Body of pancreas (tissue), 4 donors: ENCODE measurements at places on chromosomes 12 and 14. TPM values are rescaled to one million over a fixed set of nuclear protein-coding genes. Genes with fewer than 3 reads are reported as not detected.

The RNASE8 gene
- total RNA-seq, result not detected

The RNU4-1 gene
- under 0.01 TPM for total RNA-seq

The MANSC4 gene
- not detected for total RNA-seq

The PPP2R3C gene
- total RNA-seq, result 20.0 TPM

The SYCP3 gene
- 0.26 TPM for total RNA-seq

The KCNH3 gene
- 1.3 TPM for total RNA-seq

The GLT8D2 gene
- 6.0 TPM for total RNA-seq

The ANKRD33 gene
- total RNA-seq, result not detected

The IFT81 gene
- 5.2 TPM for total RNA-seq

The CRY1 gene
- total RNA-seq, result 15.6 TPM

DNA sequence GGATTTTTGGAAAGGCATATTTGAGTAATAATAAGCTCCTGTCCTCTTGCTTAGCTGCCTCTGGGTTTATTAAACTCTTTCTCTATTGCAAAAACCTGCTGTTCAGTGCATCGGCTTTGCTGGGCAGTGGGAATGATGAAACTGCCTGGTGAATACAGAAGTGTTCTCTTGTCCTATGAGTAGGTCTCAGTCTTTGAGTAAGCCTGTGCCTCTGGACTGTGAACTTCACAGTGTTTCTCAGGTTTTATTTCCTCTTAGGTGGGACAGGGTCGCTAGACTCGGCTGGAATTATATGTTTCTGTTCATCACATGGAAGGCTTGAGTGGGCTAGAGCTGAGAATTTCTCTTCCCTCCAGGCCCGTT lies 46.4 kb downstream of the CRADD start:
- no peak for DNase-seq
- H3K4me1 ChIP-seq, result peaks cover 21% of the 10 kb centered on the region
- no peak overlapping the region for H3K4me3 ChIP-seq

DNA sequence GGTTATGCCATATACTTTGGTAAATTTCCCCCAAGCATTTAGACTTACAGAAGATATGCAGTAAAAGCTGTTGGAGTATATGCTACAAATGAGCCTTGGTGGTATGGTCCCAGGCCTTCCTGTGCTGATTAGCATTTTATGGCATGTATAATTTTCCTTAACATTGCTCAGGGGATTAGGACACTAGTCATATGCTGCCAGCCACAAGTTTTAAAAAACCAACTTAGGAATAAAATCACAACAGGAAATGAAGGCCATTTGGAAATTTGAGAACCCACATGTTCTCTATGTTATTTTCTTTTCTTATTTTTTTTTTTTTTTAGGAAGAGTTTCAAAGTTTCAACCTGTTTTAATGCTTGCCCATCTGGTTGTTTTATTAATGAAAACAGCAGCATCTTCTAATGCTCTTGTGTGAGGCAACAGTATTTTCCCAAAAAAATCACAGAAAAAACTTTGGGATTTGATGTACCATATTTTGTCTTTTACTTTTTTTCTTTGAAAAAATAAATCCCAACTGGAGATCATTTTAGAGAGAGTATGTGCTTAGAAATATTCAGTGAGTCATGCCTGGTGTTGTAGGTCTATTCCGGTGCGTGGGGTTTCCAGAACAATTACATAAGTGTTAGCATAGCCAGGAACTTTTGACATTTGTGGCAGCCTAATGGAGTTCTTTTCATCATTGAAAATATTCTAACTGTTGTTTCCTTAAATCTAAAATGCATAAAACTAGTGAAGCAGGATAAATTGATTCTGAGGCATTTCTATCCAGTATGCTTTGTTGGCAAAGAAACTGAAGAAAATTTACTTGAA lies 21.7 kb upstream of the DUSP6 start:
- H3K27ac ChIP-seq, result peak overlapping the region; percentile 68
- H3K27me3 ChIP-seq, result no peaks in the 10 kb centered on the region
- DNase-seq, result no peak
- H3K4me3 ChIP-seq, result no peak overlapping the region
- H3K36me3 ChIP-seq, result no peaks in the 10 kb centered on the region

DNA sequence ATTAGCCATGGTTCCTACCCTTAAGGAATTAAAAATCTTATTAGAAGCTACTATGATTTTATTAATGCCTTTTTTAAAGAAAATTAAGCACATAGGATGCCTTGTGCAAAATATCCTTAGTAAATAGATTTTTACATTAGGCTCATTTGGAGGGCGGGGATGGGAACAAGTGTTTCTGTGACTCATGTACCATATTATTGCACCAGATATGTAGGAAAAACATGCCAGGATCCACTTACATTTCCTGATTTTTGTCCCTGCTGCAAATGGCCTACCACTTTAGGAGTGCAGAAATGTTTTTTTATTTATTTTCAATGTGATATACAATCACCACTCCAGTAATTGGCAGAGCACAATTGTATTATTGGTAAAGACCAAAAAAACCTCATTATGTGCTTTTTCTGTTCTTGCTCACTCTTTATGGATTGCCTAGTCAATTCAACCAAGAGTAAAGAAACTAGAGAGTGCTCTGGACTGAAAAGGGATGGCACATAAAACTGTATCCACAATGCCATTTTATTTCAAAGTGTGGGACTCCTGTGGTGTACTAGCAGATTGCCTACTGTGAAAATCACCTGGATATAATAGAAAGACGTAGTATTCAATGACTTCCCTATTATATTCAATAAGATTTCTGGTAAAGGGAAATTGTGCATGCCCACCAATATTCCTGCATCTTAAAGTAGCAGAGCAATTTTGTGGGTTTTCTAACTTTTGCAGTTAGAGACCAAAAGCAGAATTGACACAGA lies 86.9 kb downstream of the ANO6 start:
- no peak overlapping the region for H3K4me3 ChIP-seq
- H3K27ac ChIP-seq, result no peak overlapping the region
- H3K4me1 ChIP-seq, result peaks cover 25% of the 10 kb centered on the region
- H3K27me3 ChIP-seq, result no peaks in the 10 kb centered on the region

DNA sequence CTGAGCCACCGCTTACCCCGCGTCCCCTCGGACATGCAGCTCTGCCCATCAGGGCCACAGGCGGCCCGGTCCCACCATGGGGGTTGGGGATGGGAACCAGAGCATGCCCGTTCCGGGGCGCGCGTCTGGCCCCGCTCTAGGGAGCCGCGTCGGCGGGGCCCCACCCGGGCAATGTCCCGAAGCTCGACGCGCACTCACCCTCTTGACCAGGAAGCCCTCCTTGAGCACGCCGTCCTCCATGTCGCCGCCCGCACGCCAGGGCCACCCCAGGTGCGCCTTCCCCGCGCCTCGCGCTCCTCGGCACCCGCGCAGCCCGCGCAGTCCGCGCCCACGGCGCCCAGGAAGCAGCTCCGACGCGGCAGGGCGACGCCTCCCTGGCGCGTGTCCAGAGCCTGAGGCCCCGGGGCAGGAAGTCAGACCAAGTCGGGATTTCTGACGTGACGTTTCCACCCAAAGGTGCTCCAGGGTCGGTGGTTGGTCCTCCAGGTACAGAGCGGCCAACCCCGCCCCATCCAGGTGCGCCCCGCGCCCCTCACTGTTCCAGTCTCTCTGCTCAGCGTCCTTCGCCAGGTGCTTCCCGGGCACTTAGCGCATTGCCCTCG lies at the start of gene PLEK2:
Gene PLEK2 (minus strand): TSS at position 346 of the 602 bp plus-strand sequence. CDS start 106 bp downstream, at position 240.
- H3K4me3 ChIP-seq, result no peak within 1 kb of the TSS
- no peaks in the 10 kb centered on the region for H3K36me3 ChIP-seq
- no peaks in the 10 kb centered on the region for H3K27me3 ChIP-seq
- peak within 1 kb of the TSS; percentile 36 for H3K27ac ChIP-seq
- H3K4me1 ChIP-seq, result peaks cover 38% of the 10 kb centered on the region
- DNase-seq, result peak; percentile 88

GRCh38 chr12:120481022-120481767 lies 11.6 kb upstream of the SRSF9 start:
- no peaks in the 10 kb centered on the region for H3K4me1 ChIP-seq
- H3K27me3 ChIP-seq, result no peaks in the 10 kb centered on the region
- no peak for DNase-seq
- no peak overlapping the region for H3K4me3 ChIP-seq

DNA sequence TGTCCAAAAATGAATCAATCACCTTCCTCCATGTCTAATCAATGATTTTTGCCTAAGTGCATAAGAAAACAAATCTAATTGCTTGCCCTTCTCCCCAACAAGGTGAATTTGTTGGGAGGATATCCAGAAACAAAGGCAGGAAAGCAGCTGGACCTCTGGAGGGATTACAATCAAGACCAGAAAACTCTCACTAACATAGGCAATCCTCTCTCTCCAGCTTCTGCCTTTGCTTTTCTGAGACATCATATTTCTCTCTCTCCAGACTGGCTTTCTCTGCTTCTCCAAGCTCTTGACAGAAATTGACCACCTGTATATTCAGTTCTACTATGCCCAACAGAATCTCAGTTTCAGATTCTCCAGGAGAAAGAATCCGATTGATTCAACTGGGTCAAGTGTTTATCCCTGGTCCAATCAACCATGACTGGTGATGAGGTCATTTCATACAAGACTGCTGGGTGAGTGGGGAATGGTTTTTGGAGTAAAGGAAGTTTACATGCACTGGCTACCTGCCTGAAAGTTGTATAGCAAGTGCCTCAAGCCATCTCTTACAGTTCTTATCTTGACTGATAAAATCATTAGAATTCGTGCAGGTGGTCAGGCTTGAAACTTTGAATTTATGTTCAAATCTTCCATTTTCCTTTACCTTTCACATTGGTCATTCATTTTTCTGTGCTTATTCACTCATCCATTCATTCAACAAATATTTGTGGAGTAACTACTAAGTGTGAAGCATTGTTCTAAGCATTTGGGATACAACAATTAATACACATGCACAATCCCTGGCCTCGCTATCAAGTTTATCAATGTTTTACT lies 22.2 kb upstream of the CFAP54 start:
- H3K4me3 ChIP-seq, result no peak overlapping the region
- no peaks in the 10 kb centered on the region for H3K27me3 ChIP-seq
- H3K36me3 ChIP-seq, result no peaks in the 10 kb centered on the region
- H3K27ac ChIP-seq, result no peak overlapping the region
- no peak for DNase-seq

GRCh38 chr14:71438684-71439083 lies 493.5 kb upstream of the RGS6 start:
- peak; percentile 21 for DNase-seq
- H3K36me3 ChIP-seq, result no peaks in the 10 kb centered on the region
- peak overlapping the region; percentile 36 for H3K27ac ChIP-seq
- H3K4me1 ChIP-seq, result peaks cover 12% of the 10 kb centered on the region

DNA sequence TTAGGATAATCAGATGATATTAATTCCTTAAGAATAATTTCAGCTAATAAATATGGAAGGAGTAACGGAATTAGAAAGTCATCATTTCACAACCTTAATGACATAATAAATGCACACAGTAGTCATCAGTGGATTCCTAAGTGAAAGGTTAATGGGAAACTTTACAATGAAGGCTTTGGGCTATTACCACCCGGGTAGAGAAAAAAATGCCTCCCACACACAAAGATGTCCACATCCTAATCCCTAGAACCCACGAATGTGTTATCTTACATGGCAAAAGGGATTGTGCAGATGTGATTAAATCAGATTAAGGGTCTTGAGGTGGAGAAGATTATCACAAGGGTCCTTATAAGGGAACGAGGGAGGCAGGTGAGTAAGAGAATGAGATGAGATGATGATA lies 5.6 kb downstream of the TMED10 start:
- no peaks in the 10 kb centered on the region for H3K36me3 ChIP-seq
- H3K4me3 ChIP-seq, result no peak overlapping the region
- DNase-seq, result no peak
- H3K27me3 ChIP-seq, result no peaks in the 10 kb centered on the region
- no peak overlapping the region for H3K27ac ChIP-seq

DNA sequence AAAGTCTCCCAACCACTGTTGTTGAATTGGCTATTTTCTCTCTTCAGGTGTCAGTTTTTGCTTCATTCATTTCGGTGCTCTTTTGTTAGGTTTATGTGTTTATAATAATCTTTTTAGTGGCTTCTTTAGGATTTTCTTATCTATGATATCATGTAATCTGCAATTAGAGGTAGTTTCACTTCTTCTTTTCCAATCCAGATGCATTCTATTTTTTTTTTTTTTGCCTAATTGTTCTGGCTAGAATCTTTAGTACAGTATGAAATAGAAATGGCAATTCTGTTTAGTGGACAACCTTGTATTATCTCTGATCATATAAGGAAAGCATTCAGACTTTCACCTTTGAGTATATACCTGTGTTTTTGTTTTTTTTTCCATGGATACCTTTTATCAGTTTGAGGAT lies 17.4 kb downstream of the CNOT2 start:
- no peaks in the 10 kb centered on the region for H3K27me3 ChIP-seq
- H3K4me3 ChIP-seq, result no peak overlapping the region
- H3K27ac ChIP-seq, result no peak overlapping the region
- DNase-seq, result no peak

- no peaks in the 10 kb centered on the region for H3K36me3 ChIP-seq
- no peak overlapping the region for H3K27ac ChIP-seq
- DNase-seq, result no peak
- peaks cover 6% of the 10 kb centered on the region for H3K4me1 ChIP-seq
- no peaks in the 10 kb centered on the region for H3K27me3 ChIP-seq
- no peak overlapping the region for H3K4me3 ChIP-seq
Measured at GRCh38 chr12:39405580-39405979, 37.3 kb downstream of the KIF21A start.
